Activated naive CD4-positive, alpha-beta T cell (primary cell): ENCODE measurements at places on chromosomes 2 and 18.
A peak's percentile ranks its signal among the peaks of the same experiment; 100 is the strongest.

DNA sequence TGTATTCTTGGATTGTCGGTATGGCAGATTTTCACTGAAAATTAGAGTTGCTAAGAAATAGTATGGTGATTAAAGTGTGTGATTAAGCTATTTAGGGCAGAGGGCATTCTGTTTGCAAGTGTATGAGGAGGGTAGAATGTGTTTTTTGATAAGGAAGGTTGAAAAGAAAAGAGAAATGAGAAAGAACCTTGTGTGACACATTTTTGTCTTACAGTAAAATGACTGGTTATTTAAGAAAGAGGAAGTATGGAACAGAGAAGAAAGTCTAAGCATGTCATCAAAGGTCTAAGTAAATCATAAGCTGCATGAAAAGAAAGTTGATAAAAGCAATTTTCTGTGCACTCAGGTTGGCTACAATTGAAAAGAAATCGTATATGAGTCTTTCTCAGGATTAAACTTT lies 5.2 kb upstream of the RSAD2 start:
- no peak for DNase-seq

GRCh38 chr2:216312441-216312840 lies 59.8 kb downstream of the MARCHF4 start:
- DNase-seq, result no peak

DNA sequence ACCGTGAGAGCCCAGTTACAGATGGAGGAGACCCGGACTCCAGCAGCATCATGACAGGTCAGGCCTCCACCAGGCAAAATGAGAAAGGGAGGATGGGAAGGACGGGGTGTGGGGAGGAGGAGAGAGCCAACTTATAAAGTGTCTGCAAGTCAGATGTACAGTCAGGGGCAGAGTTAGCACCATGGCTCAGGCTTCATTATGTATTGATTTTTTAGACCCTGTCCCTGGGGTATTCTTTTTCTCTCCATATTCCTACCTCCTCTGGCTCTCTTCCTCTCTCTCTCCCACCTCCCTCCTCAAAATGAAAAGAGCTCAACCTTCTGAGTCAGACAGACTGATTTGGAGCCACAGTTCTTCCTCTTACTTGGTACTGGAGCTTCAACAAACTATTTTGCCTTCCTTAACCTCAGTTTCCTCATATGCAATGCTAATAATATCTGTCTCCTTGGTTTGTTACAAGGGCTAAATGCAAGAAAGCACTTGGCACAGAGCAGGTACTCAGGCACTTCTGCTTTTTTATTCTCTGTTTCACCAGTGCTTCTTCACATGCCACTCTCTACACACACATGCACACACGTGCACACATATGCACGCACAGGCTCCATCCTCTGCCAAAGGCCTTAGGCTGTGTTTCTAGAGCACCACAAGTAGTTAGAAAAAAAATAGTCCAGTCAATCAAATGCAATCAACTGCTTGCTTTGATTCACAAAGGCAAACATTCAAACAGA lies 92.3 kb upstream of the PKDCC start:
- DNase-seq, result no peak

DNA sequence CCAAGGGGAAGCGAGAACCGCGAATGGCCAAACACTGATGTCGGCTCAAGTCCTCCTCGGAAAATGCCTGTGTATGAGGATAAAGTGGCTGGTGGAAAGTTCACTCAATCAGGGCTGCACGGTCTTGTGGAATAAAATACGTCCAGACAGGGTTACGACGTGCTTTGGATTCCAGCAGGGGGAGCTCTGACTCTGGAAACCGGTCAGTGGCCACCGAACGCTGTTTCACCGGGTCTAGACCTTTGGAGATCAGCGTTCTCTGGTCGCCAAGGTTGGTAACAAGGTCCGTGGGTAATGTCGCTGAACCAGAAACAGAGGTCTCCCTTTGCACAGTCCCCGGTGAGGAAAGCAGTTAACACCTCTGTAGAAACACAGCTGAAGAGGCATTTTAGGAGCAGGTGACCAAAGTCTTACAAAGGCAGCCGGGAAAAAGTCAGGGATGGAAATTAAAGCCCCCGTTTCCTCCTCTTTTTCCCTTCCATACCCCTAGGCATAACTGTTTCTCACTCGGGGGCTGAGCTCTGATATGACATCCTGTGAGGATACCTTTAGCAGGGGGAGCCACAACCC lies 47.8 kb downstream of the CDCA7 start:
- peak; percentile 47 for DNase-seq

- DNase-seq, result no peak
Measured at GRCh38 chr2:40348038-40348437, 103.9 kb downstream of the SLC8A1 start.
